HFF-Myc (cell line): ENCODE measurements at places on chromosomes 16 and 17.

DNA sequence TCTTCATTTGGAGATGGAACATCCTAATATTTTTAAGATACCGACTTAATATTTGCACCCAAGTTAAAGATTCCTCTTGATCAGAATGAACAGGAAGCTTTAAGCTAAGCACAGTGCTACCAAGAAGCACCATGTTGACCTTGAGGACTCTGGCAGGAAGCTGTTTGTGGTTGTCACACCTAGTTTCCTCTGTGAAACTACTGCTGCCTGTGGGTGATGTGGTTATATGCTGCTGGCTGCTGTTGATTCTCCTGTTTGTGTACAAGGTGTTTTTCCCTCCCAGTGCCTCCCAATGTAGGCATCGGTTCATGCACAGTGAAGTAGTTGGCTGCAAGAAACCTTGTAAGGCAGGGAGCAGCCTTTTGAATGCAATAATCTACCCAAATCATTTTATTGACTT is 23.4 kb downstream of the RBL2 start:
- DNase-seq, result no peak

GRCh38 chr16:77584205-77584859 is 138.0 kb upstream of the NUDT7 start:
- DNase-seq, result peak; percentile 33

- DNase-seq, result no peak
These were observed 173.0 kb downstream of the KATNIP start for GRCh38 chr16:27722892-27723450.

GRCh38 chr17:31808521-31809050 is 50.5 kb downstream of the COPRS start:
- no peak for DNase-seq

DNA sequence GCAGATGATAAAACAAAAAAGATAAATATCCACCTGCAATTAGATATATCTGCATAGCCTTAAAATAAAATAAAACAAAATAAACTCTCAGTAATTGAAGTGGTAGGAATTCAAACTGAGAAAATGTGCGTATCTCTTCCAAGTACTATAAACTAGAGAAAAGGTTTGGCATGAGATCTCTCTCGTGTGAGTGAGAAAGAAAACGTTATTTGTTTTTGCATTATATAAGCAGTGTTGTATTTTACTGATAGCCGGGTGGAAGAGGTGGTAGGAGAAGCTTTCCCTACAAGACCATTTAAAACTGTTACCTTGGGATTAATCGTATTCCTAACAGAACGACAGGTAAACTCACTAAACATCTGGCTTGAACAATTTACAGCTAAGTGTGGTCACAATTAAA is 15.6 kb downstream of the CDH8 start:
- no peak for DNase-seq

DNA sequence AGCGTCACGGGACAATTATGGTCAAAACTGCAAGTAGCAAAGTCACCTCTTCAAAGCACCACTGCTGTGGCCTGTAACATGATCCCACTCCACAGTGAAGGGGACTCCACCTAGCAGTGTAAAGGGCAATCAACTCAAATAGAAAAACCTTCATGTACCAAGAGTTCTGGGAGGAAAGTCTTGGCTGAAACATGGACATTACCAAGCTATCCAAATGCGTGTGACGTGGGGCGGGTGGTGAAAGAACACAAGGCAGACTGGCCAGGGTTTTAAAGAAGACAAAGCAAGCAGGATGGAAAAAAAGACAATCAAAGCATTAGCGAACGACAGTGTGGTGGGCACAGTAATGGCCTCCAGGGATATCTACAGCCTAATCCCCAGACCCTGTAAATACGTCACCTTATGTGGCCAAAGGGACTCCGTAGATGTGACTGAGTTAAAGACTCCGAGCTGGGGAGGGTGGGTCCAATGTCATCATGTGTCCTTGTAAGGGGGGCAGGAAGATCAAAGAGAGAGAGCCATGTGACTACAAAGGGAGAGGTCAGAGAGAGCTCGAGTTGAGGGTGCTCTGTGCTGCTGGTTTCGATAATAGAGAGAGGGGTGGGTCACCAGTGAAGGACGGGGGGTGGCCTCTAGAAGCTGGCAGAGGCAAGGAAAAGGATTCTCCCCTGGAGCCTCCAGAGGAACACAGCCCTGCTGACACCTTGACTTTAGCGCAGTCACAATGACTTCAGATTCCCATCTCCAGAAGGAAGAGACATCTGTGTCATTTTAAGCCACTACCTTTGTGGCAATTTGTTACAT is 6.0 kb downstream of the HSDL1 start:
- DNase-seq, result no peak

DNA sequence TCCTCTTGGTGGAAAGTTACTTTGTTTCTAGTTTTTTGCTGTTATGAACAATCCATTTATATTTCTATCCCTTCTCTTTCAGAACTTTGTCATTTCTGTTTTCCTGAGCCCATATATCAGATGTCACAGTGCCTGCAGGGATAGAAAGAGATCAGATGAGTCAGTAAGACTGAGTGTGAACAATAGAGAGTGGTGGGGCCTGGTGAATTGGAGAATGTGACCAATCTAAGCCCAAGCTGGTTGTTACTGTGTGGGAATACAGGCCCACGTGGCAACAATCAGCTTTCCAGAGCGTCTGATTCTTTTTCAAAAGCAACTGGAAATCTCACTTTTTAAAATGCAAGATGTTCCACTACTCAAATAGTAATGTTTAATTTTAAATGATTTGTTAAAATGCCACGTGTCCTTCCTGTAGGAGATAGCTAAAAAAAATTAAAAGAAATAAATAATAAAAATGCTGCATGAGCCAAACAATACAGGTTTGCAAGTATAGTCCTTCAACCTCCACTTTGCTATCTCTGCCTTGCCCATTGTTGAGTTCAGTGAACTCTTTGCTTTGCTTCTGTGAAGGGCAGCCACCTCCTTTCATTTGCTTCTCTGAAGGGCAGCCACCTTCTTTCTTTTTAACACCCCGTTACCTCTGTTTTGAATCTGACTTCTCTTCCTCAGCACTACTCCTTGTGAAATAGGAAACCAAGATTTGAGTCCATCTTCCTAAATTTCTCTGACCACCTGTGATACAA is 9.6 kb downstream of the DCTN5 start:
- no peak for DNase-seq

DNA sequence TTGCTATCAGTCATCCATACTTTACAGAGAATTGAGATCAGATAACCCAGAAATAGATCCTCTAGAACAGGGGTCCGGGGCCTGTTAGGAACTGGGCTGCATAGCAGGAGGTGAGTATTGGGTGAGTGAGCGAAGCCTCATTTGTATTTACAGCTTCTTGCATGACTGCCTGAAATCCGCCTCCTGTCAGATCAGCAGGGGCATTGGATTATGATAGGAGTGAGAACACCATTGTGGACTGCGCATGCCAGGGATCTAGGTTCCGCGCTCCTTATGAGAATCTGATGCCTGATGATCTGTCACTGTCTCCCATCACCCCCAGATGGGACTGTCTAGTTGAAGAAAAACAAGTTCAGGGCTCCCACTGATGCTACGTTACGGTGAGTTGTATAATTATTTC is 13.0 kb upstream of the SCIMP start:
- no peak for DNase-seq

- no peak for DNase-seq
These were observed 4.8 kb downstream of the GSG1L2 start for GRCh38 chr17:9817086-9817485.

- no peak for DNase-seq
These were observed 89.1 kb downstream of the NLK start for GRCh38 chr17:28131599-28131998.

GRCh38 chr16:75193730-75194444 is 13.1 kb downstream of the CTRB2 start:
- no peak for DNase-seq

DNA sequence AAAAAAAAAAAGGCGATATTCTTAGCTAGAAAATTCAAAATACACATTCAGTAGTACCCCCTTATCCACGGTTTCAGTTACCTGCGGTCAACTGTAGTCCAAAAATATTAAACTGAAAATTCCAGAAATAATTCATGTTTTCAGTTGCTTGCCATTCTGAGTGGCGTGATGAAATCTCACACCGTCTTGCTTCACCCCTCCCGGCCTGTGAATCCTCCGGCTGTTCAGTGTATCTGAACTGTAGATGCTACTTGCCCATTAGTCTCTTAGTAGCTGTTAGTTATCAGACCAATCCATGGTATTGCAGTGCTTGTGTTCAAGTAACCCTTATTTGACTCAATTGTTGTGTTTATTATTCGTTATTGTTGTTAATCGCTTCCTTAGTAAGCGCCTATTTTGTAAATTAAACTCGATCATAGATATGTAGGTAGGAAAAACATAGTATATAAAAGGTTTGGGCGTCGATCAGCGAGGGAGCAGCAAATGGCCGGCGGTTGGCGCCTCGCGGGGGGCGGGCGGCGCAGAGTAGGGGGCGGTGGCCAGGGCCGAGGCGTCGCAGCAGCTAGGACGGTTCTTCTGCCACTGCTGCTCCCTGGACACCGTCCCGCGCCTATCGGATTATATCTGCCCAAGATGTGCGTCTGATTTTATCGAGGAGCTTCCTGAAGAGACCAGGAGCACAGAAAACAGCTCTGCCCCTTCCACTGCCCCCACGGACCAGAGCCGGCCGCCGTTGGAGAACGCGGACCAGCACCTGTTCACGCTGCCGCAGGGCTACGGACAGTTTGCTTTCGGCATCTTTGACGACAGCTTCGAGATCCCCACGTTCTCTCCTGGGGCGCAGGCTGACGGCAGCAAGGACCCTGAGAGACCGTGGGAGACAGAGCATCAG is 39.8 kb upstream of the AKAP1 start:
- no peak for DNase-seq

GRCh38 chr17:10116753-10117420 is 81.5 kb downstream of the GAS7 start:
- DNase-seq, result no peak

DNA sequence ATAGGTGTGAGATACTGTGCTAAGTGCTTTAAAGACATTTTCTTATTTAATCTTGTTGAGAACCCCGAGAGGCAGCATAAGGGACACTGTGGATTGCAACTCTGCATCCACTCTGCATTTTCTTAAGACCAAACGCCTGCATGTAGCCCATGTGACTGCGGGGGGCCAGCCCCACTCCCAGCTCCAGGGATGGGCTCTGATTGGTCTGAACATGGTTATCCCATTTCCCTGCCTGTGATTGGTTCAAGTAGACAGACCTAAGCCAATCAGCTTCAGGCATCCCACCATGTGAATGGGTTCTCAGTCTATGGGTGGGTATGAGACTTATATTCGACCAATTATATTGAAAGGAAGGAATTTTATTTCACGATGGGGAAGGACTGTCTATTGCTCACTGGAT is 33.2 kb upstream of the USP7 start:
- DNase-seq, result no peak

- no peak for DNase-seq
These were observed 47.8 kb downstream of the PITPNM3 start for GRCh38 chr17:6508519-6509030.

DNA sequence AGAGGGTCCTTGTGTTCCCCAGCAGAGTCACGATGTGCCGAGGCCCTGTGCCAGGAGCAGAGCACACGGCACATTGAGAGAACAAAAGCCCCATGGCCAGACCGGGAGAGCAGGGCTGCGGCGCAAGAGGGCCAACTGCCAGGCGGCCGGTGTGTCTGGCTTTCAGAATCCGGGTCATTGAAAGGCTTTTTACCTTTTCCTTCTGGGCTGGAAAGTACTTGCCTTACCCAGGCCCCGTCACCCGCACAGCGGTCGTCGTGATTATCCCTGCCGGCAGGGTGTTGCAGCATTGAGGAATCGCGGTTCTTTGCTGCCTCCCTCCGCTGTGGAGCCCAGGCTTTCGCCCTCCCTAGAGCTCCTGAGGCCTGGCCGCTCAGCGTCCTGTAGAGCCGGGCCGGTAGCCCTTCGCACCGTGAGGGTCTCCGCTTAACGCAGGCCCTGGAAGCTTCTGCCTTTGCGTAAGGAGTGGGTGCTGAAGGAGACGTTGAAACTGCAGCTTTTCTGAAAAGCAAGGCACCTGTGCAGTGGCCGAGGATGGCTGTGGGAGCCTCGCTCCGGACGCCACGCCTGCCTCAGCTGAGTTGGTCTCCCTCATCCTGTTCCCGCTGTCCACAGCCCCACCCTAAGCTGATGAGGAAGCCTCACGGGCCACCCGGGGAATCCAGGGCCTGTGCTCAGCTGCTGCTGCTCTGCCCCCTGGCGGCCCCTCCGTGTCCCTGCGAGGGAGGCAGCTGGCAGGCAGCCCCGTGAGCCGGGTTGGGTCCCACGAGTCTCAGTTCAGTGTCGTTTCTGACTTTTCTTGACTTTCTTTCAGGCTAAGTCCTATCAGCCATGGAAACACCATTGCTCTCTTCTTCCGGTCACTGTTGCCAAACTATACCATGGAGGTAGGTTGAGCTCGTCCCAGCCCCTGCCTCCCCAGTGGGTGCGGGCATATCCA is 8.6 kb upstream of the MC1R start:
- DNase-seq, result no peak

DNA sequence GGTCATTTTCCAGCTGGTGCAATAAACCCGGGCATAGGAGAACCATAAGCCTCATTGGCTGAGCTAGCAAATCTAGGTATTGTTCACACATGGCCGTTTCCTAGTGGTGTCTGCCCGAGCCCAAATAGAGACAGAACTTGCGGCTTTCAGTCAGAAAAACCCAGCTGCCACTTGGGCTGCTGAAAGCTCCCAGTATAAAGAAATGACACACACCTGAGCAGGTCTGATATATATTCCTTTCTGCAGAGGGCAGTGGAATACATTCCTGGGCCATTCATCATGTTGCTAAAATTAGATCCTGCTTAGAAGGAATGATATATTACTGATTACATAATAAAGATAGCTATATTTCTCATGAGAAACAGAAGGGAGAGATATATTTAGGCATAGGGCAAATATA is 83.9 kb upstream of the IRX5 start:
- DNase-seq, result no peak

DNA sequence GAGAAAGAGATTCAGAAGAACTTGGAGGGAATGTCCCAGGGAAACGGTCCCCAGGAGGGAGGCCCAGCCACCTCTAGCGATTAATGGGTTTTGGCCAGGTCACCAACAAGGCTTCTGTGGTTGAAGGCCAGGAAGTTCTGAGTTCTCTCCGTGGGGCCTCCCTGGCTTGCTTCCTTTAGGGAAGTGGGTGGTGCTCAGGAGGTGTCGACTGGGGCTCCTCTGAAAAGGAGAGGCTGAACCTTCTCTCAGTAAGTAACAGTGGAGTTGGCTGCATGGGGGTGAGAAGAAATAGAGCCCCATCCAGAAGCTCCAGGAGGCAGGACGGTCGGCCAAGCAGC is 77.1 kb upstream of the GSE1 start:
- no peak for DNase-seq

DNA sequence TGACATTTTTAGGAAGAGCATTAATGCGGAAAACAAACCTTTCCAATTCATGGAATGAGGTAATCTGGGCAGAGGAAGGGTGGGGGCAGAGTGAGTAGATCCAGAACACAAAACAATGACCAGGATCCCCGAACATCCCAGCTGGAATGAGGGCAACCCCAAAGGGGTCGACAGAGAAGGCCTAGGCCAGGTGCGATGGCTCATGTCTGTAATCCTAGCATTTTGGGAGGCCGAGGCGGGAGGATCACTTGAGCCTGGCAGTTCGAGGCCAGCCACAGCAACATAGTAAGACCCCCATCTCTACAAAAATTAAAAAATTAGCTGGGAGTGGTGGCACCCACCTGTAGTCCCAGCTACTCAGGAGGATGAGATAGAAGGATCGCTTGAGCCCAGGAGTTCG is 64.7 kb downstream of the ZFHX3 start:
- DNase-seq, result no peak
